ENCODE measurements at places on chromosomes 1 and 21. TPM values are rescaled to one million over a fixed set of nuclear protein-coding genes. Genes with fewer than 3 reads are reported as not detected.

- no peak overlapping the region for H3K4me3 ChIP-seq
- no peaks in the 10 kb centered on the region for H3K27me3 ChIP-seq
- no peak overlapping the region for H3K27ac ChIP-seq
- DNase-seq, result no peak
- no peaks in the 10 kb centered on the region for H3K36me3 ChIP-seq
Observed at GRCh38 chr1:214993419-214993818, 89.1 kb upstream of the KCNK2 start.

- no peaks in the 10 kb centered on the region for H3K4me1 ChIP-seq
- no peak for DNase-seq
- H3K27ac ChIP-seq, result no peak overlapping the region
- no peak overlapping the region for H3K4me3 ChIP-seq
- H3K27me3 ChIP-seq, result no peaks in the 10 kb centered on the region
Observed at GRCh38 chr1:24770881-24771280, 25.6 kb downstream of the CLIC4 start.

- H3K4me3 ChIP-seq, result no peak overlapping the region
- peak; percentile 20 for DNase-seq
- H3K27ac ChIP-seq, result no peak overlapping the region
- peaks cover 13% of the 10 kb centered on the region for H3K4me1 ChIP-seq
- H3K36me3 ChIP-seq, result no peaks in the 10 kb centered on the region
- H3K27me3 ChIP-seq, result no peaks in the 10 kb centered on the region
Observed at GRCh38 chr1:77412820-77413530, 131.2 kb downstream of the AK5 start.

DNA sequence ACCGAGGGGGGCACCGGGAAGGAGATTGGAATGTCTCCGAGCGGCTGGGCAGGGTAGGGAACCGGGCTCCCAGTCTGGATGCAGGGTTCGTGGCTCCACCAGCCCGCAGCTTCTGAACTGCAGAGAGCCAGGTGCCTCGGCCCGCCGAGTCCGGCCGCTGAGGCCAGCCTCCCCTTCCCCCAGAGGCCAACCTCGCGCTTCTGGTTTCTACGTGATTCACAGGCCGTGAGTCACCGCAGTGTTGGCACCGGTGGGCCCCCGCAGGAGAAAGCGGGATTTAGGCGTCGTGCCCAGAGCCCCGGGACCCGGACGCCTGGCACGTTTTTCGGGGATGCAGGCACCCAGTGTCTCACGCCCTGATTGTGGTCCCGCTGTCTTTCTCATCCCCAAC lies 458 bp downstream of the CRABP2 start:
- no peak overlapping the region for H3K27ac ChIP-seq
- peak; percentile 59 for DNase-seq
- H3K27me3 ChIP-seq, result peaks cover 16% of the 10 kb centered on the region
- H3K36me3 ChIP-seq, result no peaks in the 10 kb centered on the region
- H3K4me1 ChIP-seq, result peaks cover 58% of the 10 kb centered on the region

The HES3 gene
- 22.2 TPM for total RNA-seq

The FAAH gene
- 13.9 TPM for total RNA-seq
